ENCODE measurements at places on chromosomes 6 and 20. TPM values are rescaled to one million over a fixed set of nuclear protein-coding genes. Genes with fewer than 3 reads are reported as not detected.

Gene FARS2
- 37.2 TPM for total RNA-seq

Gene COL12A1
- 506 TPM for total RNA-seq

Gene GRM1
- under 0.01 TPM for total RNA-seq

Gene MROH8
- total RNA-seq = 3.6 TPM

Gene RIPOR3
- total RNA-seq = 10.6 TPM

Gene DLL1
- 0.15 TPM for total RNA-seq

Gene ACTL10
- total RNA-seq = 3.0 TPM

Gene C20orf202
- under 0.01 TPM for total RNA-seq

Gene ERVFRD-1
- total RNA-seq = not detected

Gene PRSS16
- not detected for total RNA-seq

Data from smooth muscle cell of trachea (primary cell).